ENCODE measurements at places on chromosomes 1 and 21.

GRCh38 chr1:13812456-13813397 is 112.7 kb downstream of the PRDM2 start:
- no peak for DNase-seq

DNA sequence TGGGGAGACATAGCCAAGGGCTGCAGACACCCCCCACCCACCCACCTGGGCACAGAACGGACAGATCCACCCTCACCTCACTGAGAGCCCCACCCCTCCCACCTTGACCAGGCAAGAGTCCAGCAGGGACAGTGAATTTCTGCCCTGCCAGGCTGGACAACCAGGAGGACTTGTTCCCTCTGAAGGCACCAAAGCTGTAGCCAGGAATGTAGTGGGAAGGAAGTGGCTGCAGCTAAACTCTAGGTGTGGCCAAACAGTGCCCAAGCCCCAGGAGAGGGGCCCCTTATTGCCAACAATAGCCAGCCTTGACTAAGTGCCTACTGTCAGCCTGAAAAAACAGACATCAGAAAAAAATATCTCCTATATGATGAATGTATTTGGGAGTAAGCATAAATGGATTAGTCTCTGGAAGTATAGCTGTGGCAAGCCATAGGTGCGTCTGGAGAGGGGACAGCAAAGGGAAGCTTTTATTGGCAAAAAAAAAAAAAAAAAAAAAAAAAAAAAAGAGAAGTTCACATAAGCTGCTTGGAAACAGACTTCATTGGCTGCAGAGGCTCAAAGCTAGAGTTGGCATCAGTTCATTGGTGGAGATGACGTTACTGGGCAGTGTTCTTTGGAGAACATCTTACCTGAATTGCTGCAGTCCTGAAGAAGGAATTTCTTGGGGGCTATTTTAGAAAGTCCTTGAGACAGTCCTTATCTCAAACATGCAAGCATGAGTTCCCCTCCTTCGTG is 64.1 kb upstream of the TMEM51 start:
- no peak for DNase-seq

GRCh38 chr1:10717296-10718082 is 79.0 kb downstream of the CASZ1 start:
- DNase-seq = no peak

- no peak for DNase-seq
These were observed 70.0 kb upstream of the AJAP1 start for GRCh38 chr1:4584449-4584848.

DNA sequence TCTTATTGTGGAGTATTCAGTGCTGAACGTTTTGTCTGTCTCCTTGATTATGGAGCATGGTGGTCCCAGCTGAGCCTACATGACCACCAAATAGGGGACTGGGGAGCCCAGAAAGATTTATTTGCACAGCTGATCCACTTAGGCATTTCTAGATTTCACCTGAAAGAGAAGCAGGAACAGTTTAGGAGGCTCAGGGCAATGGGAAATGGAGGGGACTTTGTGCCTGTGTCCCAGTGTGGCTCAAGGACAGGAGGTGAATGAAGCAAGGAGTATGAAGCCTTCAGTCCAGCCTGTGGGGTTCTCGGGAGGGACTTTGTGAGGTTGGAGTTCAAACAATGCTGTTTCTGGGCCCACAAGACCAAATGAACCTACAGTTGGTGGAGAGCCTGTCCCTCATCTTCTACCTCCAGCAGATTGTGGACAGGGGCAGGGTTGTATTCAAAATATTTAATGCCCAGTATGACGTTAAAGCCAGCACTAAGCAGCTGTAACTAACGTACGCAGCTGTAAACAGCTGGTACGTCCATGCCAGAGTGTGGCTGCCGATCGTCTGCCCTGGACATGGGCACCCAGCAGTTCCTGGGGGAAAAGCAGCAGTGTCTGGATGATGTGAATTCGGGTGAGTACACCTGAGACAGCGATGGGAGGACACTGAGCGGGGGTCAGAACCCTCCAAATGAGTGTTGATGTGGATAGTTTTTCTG is 164.9 kb upstream of the RAB4A start:
- DNase-seq = no peak

- peak; percentile 16 for DNase-seq
These were observed at the start of gene RNF220 for GRCh38 chr1:44405031-44405797. Gene RNF220, plus strand, starts transcription at chr1:44405255.

GRCh38 chr1:230333590-230334446 is 92.3 kb downstream of the PGBD5 start:
- no peak for DNase-seq

DNA sequence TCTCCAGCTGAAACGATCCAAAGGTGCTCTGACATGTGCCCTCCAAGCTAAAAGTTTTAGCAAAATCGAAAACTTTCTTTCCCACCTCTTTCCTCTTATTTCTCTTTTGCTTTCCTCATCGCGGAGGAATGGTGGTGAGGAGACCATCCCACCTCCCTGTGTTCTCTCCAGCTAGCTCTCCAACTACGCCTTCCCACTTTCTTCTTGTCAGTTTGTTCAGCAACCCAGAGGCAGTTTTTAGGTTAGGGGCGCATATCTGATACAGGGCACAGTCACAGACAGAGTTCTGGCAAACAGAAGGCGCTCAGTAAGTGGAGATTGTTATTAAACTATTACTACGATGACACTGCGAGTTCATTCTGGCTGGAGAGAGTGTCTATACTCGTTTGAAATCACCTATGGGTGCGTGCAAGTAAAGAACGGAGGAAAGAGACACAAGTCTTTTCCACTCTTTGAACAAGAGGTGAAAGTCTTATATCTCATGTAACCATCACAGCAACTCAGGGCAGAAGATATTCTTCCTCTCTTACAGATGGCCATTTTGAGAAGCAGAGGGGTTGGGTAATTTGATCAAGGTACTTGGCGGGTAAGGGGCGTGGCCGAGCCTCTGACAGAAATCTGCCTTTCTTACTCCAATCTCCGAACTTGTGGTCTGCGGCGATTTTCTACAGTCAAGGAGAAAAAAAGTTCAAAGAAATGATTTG is 13.9 kb downstream of the HLX start:
- DNase-seq = no peak

- no peak for DNase-seq
These were observed 86.3 kb downstream of the MPZL1 start for GRCh38 chr1:167808104-167808503.

GRCh38 chr21:39842741-39843459 is 24.3 kb upstream of the PCP4 start:
- DNase-seq = no peak

- DNase-seq = peak; percentile 75
These were observed 161.3 kb downstream of the TSEN15 start for GRCh38 chr1:184212649-184213314.

Data from AG04449 (cell line).